NCI-H2227 treated with DMSO at 0.1 percent for 48 hours (cell line): ENCODE measurements at places on chromosomes 11 and 22.

DNA sequence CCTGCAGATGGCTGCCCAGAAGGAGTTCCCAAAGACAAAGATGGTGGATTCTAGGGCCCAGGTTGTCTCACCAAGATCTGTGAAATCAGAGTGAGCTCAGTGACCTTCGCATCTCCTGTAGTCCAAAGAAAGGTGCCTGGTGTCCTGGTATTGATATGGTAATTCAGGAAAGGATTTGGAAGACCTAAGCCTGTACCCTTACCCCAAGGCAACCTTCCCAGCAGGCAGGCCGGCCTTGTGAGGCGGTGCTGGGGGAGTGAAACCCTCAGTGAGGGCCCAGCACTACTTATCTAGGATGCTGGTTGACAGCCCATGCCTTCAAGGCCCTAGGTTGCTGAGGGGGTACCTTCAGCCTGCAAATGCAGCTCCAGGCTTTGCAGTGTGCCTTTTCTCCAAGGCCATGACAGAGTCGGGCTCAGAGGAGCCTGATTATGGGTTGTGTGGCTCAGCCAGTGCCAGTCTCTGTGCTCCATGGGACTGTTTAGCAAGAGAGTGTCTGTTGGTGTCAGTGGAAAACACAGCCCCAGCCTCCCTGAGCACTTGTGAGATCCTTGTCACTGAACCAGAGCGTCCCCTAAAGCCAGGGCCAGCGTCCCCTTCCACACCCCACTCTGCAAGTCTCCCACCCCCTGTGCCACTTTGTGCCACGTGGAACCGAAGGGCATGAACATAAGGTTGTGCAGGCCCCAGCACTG, 72.8 kb upstream of the MYOD1 start:
- DNase-seq = no peak

DNA sequence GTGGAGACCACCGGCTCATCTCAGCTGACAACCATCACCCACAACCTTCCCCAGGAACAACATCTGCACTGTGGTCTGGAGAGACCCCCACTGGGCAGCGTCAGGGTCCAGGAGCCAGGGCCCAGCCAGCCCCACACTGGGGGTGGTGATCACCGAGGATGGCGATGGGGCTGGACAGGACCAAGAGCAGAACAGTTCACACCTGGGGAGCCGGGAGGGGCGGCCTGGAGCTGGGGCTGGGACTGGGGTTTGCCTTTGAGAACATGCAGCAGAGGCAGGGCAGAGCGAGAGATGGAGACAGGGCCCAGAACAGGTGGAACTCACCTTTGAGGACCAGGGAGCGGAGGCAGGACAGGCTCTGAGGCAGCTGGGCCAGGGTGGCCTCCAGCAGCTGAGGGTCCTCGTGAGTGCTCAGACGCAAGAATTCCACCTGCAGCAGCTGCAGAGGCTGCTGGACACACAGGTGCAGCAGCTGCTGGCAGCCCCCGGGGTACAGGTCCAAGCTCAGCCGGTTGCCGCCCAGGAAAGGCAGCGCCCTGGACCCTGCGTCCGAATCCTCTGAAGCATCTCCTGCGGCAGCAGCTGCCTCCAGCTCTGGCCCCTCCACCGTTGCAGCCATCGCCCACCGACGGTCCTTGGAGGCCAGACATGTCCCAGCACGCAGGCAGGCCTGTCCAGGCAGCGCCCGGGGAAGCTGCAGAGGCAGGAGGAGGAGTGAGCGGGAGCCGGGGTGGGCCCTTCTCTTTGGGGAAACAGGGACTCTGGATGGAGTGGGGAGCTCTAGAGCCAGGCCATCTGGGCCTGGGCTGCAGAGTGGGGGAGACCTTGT, 1.0 kb downstream of the PIDD1 start:
- DNase-seq = no peak

DNA sequence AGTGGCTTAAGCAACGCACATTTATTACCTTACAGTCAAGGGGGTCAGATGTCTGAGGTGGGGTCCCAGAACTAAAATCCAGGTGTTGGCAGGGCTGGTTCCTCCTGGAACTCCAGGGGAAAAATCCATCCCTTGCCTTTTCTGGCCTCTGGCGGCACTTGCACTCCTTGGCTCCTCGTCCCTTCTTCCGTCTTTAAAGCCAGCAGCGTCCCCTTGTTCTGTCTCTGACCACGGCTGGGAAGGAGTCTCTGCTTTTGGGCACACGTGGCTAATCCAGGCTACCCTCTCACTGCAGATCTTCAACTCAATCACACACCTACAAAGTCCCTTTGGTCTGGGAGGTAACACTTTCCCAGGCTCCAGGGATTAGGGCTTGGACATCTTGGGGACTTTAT, 73.5 kb upstream of the WNT7B start:
- DNase-seq = no peak

GRCh38 chr22:20064545-20065262, 15.3 kb upstream of the DGCR8 start:
- DNase-seq = no peak

DNA sequence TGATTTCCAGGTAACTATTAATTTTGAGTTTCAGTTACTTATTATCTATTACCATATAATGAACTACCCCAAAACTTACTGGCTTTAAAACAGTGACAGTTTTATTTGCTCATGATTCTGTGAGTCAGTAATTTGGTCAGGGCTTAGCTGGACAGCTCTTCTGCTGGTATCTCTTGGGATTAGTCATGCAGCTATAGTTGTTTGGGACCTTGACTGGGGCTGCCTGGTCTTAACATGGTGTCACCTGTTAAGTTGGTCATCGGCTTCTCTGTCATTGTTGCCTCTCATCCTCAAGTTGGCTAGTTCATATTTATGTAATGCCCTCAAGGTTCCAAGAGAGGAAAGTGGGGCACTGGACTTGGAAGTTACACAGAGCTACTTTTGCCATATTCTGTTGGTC, 177.5 kb downstream of the TMEM135 start:
- DNase-seq = no peak

- peak; percentile 76 for DNase-seq
These were observed 1.1 kb upstream of the EXT2 start for GRCh38 chr11:44094260-44094868.

DNA sequence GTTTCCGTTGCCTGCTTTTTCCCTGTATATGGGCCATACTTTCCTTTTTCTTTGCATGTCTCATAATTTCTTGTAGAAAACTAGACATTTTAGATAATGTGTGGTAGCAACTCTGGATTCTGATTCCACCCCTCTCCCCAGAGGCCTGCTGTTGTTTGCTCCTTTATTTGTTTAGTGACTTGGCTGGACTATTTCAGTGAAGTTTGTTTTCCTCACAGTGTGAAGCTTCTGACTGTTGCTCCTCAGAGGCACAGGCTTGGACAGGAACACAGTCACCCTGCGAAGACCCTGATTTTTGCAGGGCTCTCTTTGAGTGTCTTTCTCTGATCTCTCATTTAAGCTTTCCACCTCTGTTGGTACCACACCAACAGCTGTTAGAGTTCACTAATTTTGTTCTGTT, 72.5 kb downstream of the SWAP70 start:
- DNase-seq = no peak

GRCh38 chr11:106399076-106399511, 321.6 kb downstream of the AASDHPPT start:
- no peak for DNase-seq

DNA sequence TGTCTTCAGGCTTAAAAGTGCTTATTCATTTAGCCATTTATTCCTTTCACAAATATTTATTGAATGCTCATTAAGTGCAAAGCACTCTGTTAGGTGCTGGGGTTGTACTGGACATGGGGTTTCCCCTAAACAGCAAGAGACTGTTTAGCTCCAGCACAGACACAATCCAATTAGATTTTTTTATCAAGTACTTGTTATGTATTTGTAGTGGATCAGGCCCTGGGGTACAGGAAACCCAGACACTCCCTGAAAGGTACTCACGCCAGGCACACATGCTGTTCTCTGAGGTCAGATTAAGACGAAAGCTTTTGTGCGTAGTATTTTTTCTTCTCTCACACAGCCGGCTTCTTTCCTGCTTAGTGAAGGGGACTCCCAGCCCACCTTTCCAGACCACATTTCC, 218.1 kb upstream of the PLET1 start:
- no peak for DNase-seq

- peak; percentile 12 for DNase-seq
These were observed 30.8 kb upstream of the LRRC10B start for GRCh38 chr11:61477727-61478148.

- no peak for DNase-seq
These were observed 603 bp downstream of the KAT5 start for GRCh38 chr11:65712633-65713076.

GRCh38 chr22:27794226-27794625, 7.3 kb downstream of the MN1 start:
- no peak for DNase-seq

GRCh38 chr11:73939096-73939495, 11.7 kb upstream of the DNAJB13 start:
- no peak for DNase-seq

DNA sequence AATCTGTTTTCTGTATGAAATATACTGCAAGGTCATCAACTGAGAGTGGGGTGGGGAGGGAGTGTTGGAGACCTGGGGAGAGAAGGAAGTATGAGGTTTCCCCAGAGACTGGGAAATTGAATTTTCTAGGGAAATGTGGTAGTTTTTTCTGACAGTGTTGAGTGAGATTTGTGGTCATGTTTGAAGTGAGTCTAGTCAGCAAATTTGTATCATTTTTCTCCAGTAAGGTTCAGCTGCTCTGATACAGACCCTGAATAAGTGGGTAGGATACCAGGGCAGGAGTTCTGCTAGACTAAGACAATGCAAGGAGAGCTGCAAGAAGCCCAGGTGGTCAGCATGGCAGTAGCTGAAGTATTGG, 112.0 kb downstream of the PKNOX2 start:
- no peak for DNase-seq

DNA sequence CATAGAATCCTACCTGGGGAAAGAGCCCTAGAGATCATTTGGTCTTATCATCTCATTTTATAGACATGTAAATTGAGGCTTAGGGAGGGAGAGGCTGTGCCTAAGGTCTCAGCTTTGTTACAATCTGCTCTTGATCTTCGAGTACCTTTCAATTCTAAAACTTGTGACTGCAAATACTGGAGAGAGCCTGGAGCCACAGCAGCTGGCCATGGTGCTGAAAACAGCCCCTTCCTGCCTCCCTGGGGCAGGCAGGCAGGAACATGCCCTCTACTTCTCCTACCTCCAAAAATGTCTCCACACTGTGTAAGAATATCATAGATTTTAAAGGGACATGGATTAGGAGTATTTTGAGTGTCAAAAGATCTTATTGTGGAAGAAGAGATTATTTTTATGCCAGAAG, 52.2 kb downstream of the C22orf42 start:
- DNase-seq = no peak

GRCh38 chr22:27445881-27446280, 355.7 kb downstream of the MN1 start:
- no peak for DNase-seq

DNA sequence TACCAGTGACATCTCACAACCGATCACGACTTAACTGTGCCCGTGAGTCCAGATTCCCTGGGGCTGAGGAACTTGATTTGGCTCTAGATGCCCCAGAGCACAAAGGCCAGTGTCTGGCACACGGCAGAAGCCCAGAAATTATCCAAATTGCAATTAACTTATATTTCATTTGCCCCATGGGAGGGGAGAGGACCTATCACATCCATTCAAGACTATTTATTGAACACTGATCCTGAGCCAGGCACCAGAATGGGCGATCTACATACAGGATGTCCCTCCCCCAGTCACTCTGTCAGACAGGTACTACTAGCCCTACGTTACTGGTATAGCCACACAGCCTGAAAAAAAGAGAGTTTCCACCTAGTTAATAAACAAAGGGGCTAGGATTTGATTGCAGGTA, 5.1 kb downstream of the DNAL4 start:
- DNase-seq = no peak

GRCh38 chr22:36954251-36955014, 41.0 kb downstream of the CSF2RB start:
- no peak for DNase-seq
